AG04449 (cell line): ENCODE measurements at places on chromosomes 7 and 10.

- DNase-seq: no peak
Measured at GRCh38 chr10:15316145-15316544, 54.9 kb downstream of the FAM171A1 start.

DNA sequence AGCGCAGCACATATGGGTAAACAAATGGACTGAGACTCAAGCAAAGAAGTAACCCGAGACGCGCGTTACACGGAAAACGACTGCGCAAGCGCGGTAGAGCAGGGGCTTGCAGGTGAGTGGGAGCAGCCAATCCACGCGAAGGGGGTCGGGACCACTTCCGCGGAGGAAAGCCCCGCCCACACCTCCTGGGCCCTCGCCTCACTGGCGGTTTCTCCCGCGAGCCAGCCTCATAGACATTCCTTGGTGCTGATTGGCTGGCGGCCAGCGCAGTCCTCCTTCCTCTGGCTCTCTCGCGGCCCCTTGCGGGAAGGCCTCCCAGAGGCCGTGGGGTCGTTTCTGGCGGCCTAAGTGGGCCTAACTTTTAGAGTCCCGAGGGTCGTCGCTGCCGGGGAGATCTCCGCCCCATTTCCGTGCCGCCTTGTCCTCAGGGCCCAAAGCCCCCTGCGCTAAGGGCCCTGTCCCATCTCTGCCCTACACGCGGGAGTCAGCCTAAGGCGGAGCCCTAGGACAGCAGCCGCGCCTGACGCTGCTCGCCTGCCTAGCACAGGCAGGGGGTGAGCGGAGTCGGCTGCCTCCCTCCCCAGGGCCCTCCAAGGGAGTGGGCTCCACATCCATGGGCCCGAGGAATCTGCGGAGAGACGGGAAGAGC is 9.1 kb upstream of the FXYD4 start:
- DNase-seq: no peak

DNA sequence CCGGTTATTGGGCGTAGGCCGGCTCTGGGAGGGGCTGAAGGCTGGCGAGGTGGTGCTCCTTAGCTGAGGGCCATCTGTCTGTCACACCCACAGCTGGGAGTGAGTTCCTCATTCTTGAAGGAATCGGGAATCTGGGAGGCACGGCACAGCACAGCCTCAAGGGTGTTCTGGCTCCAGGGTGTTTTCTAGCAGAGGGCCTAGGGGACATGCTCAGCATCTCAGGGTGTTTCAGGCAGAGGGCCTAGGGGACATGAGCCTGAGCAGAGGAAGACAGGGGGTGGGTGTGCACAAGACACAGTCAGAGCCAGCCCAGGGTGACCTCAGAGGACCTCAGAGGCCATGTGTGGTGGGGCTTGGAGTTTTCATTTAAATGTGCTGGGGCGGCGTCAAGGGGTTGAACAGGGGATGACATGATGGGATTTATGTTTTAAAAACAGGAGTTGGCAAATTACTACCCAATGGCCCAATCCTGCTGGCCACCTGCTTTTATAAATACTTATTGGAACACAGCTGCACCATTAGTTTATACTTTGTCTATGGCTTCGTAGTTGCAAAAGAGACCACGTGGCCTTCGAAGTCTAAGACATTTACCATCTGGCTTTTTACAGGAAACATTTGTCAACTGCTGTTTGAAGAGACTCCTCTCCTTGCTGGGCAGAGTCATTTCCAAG is 121.6 kb downstream of the PRKAG2 start:
- DNase-seq: no peak

GRCh38 chr7:109322833-109323232 is 753.2 kb downstream of the DNAJB9 start:
- no peak for DNase-seq

DNA sequence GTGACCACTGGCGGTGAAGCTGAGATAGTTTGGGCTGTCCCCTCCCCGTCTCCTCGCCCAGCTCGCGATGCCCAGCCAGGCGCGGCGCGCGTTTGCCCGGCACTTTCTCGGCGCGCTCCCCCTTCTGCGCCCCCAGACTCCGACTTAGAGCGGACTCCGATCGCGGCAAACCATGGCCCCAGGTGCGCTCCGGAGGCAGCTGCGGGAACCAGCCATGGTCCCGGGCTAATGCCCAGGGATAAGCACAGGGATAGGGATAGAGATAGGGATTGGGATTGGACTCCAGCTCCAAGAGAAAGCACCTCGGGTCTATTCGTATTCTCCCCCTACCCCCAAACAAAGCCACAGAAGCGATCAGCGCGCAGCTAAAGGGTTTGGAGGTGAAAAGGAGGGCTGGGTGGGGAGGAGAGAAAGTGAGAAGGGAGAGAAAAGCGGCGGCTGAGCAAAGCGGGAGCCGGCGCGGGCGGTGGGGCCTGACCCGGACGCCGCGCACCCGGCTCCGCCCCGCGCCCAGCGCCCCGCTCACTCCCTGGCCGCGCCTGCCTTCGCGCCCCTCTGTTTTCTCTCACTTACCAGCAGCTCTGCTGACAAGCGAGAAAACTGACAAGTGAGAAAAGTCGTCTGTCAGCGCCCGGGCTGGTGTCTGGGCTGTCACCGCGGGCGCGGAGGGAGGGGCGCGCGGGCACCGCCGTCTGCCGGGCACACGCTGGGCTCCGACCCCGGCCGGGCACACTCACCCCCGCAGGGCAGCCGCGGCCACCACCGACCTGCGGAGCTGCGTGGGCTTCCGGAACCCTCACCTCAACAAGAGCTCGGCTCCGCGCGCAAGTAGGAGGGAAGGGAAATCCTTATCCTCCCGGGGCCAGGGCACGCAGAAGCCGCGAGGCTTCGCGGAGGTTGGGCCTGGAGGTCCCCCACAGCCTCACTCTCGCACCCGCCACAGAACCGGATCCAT is at the start of gene PDE1C:
Gene PDE1C, minus strand, starts transcription at position 2 of the 955 bp plus-strand sequence.
- DNase-seq: no peak

- DNase-seq: no peak
Measured at GRCh38 chr10:99994801-99995200, 14.9 kb downstream of the DNMBP start.

GRCh38 chr10:11907914-11908313 is 84.8 kb downstream of the PROSER2 start:
- DNase-seq: no peak
